Naive thymus-derived CD8-positive, alpha-beta T cell (primary cell): ENCODE measurements at places on chromosomes 11 and 22. TPM values are rescaled to one million over a fixed set of nuclear protein-coding genes. Genes with fewer than 3 reads are reported as not detected.

TSSK2 gene
- not detected for total RNA-seq

GRCh38 chr22:50606165-50606945 lies 5.8 kb downstream of the MAPK8IP2 start:
- no peak for DNase-seq

MIOX gene
- total RNA-seq = 0.52 TPM

DNA sequence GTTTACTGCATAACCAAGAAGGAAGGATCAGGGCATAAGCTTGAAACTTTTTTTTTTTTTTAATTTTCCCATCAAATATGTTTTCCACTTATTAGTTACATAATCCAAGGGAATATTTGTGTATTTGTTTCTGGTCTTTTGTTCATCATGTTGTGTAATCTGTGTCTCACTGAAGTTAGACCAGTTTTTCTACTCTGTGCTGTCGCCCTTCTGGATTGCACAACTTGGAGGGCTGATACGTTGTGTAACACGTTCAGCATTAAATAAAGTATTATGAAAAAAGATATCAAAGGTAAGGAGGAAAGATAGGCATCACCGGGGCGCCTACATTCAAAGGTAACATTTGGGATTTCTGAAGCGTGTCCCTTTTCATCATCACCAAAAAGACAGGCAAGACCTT lies 3.3 kb upstream of the E2F8 start:
- DNase-seq = no peak

BCR gene
- 76.9 TPM for total RNA-seq

GRCh38 chr11:71298016-71298550 lies 45.7 kb upstream of the SHANK2 start:
- no peak for DNase-seq

CHST1 gene
- not detected for total RNA-seq

DNA sequence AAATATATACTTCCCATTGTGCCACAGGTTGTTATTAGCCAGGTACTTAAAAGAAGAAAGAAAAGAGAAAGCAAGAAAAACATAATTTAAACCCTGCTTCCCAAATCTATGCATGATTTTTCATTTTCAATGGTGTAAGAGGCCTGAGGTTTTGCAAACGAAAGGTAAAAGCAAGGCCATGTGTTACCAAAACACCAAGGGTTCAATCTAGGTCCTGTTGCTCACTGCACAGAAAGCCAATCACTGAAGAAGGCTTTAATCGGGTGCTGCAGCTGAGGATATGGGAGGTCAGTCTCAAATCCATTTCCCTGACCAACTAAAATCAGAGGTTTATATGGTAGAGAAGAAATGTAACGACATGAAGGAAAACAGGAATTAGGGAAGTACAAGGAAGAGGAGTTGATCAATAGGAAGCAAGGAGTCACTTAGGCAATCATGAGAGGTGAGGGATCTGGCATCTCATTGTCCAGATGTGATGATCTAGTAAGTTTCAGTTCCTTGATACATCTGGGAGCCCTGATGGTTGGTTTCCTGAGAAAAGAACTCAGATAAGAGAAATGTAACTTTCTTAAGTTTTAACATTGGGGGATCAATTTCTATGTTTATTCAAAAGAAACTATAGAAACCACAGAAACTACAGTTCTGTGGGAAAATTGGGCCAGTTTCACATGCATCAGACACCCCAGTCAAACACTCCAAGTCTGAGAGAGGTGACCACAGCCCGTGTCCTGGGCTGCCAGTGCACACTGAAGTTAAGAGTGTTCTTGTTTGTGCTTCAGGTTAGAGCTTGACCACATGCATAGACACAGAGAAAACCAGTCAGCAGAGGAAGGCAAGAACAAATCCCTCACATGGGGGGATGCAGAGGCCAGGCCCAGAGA lies 18.1 kb upstream of the DKK3 start:
- DNase-seq = no peak

GRCh38 chr11:2120359-2121100 lies 18.7 kb downstream of the IGF2 start:
- DNase-seq = no peak

- DNase-seq = no peak
Measured at GRCh38 chr11:57276971-57277675, 40.1 kb upstream of the APLNR start.

DNA sequence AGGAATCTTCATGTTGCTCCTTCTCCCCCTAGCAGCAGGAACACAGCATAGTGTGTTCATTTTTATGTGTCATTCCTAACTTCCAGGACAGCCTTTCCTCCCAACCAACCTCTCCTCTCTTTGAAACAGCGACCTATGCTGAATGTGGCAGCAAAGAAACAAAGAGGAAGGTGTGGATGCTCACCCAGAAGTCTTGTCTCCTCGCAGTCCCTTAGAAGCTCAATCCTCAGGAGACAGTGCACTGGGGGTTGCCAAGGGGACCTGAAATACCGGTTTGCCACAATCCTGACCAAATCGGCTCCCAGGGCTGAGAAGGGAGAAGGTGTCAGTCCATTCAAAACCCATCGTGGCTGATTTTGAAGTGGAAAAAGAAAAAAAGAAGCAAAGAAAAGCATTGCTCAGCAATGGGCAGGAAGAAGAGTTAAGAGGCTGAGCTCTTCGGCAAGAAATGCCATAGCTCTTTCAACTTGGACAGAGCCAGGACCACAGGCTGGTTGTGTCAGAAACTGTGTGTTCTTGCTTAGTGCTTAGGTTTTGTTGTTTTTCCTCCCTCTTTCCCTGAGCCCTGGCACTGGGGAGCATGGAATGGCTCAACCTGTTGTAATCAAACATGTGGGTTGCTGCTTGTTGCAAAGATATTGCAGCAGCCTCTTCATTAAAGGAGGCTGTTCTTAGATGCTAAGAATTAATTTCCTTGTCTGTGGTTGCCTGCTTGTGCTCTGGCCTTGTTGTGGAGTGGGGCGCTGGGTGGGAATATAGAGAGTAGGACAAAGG lies 30.4 kb upstream of the TENM4 start:
- DNase-seq = no peak

DNA sequence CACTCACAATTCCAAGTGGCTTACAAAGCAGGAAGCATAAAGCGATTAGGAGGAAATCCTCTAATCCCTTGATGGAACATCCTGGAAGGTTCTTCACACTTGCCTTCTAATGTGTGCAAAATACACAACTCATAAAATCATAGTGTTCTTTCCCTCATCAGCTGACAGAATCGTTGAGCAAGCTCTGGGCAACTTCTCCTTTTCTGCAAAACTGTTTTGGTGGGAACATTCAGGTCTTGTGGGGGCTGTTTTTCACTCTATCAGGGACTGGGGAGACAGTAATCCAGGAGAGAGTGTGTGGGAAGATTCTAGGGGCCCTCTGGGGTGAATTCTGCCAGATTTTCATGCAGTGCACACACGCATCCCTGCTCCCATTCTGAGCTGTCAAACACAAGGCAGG lies 53.2 kb downstream of the IRAG1 start:
- no peak for DNase-seq

OR10A2 gene
- not detected for total RNA-seq

DNA sequence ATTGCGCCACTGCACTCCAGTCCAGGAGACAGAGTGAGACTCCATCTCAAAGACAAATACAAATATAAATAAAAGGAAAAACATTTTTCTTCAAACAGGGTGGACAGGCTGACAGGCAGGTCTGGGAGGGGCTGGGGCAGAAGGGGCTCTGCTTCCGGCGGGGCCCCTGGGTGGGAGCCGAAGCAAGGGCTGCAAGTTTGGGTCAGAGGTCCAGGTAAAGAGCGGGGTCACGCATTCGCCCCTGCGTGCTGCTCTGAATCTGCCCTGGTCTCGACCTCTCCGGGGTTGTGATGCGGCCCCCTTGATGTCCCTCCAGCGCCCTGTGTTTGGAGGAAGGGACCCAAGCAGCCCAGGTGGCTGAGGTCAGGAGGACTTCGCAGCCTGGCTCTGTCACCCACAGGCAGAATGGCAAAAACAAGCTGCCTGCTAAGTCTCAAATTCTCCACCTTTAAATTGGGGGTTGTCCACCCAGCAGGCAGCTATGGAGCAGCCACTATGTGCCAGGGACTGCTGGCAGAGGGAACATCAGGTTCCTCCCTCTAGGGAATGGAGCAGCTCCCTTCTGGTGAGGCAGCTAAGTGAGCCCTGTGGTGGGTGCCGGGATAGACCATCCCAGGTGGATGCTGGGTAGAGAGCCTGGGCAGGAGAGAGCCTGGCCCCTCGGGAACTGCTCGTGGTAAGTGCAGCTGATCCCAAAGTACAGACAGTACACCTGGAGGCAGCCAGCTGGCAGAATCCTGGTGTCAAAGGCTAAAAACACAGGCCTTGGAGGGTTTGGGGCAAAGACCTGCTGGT lies 10.3 kb upstream of the PHF21B start:
- DNase-seq = no peak

FAM180B gene
- 0.26 TPM for total RNA-seq

CASP12 gene
- not detected for total RNA-seq

- no peak for DNase-seq
Measured at GRCh38 chr11:111829185-111829968, 42.0 kb downstream of the ALG9 start.
